Activated naive CD4-positive, alpha-beta T cell (primary cell): ENCODE measurements at places on chromosomes 5 and 9.

DNA sequence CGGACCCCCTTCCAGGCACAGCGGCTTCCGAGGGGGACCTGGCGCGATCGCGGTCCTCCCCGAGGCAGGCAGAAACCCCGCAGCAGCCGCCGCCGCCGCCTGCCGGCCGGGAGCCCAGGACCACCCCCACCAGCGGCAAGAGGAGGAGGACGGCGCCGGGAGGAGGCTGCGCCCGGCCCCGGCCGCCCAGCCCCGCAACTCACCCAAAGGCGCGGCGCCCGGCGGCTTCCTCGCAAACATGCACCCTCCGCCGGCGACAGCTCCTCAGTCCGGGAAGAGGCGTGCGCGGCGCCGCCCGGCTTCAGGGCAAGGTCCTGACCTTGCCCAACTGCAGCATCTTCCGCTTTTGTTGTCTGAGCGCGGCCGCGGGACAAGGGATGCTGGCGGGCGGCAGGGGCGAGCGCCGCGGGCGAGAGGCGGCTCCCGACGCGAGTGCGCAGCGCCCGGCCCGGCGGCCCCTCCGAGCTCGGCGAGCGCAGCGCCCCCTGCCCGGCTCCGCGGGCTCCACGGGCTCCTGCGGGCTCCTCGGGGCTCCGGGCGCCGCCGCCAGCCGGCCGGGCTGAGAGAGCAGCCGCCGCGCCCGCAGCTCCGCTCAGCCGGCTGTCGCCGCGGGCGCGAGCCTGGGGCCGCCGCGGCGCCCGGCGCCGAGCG, 507 bp downstream of the CTNND2 start:
- DNase-seq, result no peak

GRCh38 chr5:101643794-101644193, 652.3 kb downstream of the SLCO4C1 start:
- DNase-seq, result no peak

DNA sequence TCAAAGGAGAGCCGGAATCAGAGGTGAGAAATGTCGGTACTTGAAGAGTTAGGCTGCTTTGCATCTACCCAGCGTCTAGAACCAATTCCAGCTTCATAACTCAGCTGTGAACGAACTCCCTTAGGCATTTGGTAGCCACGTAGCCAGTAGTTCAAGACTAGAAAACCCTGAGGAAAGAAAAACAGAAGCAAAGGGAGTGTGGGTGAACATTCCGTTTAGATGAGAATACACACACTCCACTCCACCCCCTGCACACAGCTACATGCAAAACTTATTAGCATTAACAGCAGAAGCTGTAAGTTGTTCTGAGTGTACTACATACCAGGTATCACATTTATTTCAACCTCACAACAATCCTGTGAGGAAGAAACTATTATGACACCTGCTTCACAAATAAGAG, 78.3 kb downstream of the SMIM23 start:
- DNase-seq, result no peak

GRCh38 chr9:90613502-90613901, 29.1 kb downstream of the DIRAS2 start:
- DNase-seq, result no peak

GRCh38 chr9:136499935-136500910, 17.4 kb upstream of the SEC16A start:
- DNase-seq, result no peak

- no peak for DNase-seq
These were observed 160.6 kb downstream of the ZDHHC21 start for GRCh38 chr9:14532456-14533115.

- no peak for DNase-seq
These were observed 27.1 kb downstream of the ABCA1 start for GRCh38 chr9:104900871-104901270.

DNA sequence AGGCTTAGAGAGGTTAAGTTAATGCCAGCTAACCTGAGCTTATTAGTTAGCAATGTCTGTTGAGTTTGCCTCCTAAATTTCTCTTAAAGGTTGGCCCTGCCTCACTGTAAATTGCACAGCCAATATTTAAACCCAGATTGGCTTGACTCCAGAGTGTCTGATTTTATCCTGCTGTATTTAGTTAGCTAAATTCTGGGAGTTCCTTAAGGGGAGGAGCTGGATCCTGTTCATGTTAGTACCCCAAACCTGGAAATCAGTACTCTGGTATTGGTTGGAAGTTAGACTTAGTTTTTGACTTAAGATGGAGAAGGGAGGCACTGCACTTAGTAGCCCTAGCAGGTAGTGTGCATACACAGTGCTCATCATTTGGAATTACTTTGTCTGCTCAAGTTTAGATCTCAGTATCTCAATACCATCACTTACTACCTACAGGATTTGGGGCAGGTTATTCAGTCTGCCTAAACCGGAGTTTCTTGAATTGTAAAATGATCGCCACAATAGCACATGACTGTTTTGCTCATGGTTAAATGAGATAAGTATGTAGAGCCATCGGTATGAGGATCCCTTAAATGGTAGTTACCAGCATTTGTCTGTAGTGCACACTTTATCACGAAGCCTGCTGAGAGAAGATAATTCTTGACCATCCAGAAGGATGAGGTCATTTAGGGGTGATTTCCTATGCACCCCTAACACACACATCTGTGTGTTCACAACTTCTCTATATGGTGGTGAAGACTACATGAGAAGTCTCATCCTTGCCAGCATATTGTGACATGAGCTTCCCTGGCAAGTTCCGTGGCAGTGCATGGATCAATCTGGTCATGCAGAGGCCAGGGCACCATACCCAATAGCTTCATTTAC, 264.8 kb upstream of the TRIM32 start:
- no peak for DNase-seq

DNA sequence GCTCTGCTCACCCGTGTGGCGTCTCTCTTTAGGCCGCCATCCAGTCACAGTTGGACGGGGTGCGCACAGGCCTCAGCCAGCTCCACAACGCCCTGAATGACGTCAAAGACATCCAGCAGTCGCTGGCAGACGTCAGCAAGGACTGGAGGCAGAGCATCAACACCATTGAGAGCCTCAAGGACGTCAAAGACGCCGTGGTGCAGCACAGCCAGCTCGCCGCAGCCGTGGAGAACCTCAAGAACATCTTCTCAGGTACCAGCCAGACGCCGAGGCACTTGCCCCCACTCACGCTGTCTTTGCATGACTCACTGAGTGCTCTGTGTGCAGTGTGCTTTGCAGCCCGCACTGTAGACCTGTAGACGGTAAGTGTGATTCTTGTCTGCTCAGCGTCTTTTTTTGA, 4.5 kb downstream of the EXOC3 start:
- DNase-seq, result no peak

DNA sequence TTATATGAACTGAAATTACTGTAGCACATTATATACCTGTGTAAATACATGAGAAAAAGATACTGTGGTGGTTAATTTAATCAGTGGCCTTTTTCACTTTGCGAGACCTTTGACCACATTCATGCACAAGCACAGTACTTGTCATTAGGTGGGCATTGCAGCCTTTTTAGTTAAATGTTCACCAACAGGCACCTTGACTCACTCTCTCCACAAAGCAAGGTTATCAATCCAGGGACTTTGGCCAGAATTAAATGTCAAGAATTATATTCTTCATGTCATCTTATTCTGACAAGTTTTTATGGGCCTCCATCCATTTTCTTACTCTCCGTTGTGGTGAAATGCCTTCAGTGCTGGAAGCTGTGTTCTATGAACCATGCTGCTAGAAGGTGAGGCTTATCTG, 72.2 kb downstream of the AOPEP start:
- no peak for DNase-seq

DNA sequence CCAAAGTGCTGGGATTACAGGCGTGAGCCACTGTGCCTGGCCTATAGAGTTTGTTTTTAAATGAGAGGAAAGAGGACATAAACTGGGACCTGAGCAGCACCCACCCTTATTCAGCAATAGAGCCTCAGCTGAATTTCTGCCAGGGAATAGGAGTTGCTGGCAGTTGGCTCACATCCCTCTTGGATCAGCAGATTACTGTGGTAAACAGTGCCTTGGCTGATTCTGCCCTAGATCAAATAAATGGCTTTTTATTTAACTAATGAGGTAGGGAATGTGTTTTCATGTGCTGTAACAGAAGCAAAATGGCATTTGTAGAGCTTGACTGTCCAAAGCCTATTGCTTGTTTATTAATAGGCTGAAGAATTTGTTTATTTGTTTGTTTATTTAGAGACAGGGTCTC, 2.1 kb downstream of the ARHGEF37 start:
- DNase-seq, result no peak

GRCh38 chr9:34069831-34070230, 21.1 kb upstream of the UBAP2 start:
- DNase-seq, result no peak

DNA sequence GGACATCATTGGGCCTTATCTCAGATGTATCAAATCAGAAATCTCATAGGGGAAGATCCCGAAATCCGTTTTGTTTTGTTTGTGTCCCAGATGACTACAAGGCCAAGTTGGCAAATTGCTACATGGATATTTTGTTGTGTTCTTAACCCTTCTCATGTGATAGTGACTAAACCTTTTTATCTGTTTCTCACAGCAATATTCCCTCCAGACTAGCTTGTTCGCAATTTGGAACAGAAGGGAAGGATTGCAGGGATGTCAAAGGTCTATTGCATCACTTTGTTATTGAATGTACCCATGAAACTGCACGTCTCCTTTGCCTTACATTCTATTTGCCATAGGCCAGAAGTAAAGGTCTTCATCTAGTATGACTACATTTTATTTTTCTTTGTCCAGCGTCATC, 453.9 kb downstream of the NFIB start:
- DNase-seq, result no peak

DNA sequence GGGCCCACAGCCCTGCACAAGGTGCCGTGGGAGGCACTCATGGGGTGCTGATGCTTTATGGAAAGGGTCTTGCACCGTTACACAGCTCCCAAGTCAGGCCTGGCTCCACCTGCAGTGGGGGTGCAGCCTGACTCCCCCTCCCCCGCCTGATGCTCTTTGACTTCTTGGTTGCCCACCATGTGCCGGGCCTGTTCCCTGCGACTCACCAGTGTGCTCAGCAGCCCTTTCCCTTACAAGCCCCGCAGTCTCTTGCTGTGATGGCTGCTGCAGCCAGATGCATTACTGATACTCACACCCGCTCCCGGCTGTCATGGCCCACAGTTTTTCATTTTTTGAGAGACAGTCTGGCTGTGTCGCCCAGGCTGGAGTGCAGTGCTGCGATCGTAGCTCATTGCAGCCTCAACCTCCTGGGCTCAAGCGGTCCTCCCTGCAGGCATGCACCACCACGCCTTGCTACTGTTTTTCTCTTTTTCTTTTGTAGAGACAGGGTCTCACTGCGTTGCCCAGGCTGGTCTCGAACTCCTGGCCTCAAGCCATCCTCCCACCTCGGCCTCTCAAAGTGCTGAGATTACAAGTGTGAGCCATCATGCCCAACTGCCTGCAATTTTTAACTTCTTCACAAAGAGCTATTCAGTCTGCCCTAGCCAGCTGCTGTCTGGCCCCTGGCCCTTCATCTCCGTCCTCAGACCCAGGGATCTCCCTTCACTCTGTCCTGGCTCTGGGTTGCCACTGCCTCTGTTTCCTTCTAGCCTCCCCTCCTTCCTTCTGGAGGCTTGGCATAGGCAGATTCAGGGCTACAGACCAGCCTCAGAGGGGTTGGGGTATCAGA, 109.5 kb downstream of the RXRA start:
- DNase-seq, result no peak

GRCh38 chr9:121626012-121626411, 25.4 kb upstream of the DAB2IP start:
- no peak for DNase-seq

GRCh38 chr9:18350995-18351595, 122.9 kb upstream of the ADAMTSL1 start:
- DNase-seq, result no peak

DNA sequence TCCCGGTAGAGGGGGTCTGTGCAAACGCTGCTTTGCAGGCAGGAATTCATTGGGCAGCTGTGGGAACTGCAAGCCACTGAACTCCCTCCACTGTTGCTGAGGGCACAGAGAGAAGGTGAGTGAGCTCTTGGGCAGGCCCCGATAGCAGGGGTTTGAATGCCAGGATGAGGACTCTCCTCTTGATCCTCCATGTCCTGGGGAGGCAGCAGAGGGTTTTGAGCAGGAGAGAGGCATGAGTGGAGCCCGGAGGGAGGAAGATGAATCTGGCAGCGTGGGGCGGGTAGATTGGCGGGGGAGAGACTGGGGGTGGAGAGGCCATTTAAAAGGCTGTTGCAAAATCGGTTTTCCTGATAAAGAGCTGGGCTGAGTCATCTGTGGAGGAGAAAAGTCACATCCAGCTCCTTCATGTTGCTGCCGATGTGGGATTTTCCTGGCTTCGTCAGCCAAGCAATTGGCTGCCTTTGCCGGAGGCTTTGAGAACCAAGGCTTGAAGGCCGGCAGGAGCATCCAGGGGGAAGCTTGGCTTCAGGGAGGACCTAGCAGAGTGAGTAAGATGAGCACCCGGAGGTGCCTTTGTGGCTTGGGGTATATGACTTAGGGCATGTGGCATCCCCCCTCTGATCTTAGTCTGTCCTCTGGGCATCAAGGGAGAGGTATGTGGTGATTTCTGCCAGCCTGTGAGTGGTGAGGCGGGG, at the start of gene SYNPO:
TSS of gene SYNPO (plus strand) at position 350 of the 695 bp plus-strand sequence. CDS start 7,616 bp downstream, outside the sequence.
- DNase-seq, result no peak

GRCh38 chr9:127980706-127981558, at the start of gene EEIG1:
Gene EEIG1, minus strand, starts transcription at chr9:127980989. Its CDS starts 852 bp downstream, at chr9:127980137.
- DNase-seq, result peak; percentile 94

- no peak for DNase-seq
These were observed 167.4 kb upstream of the CD180 start for GRCh38 chr5:67363963-67364362.

GRCh38 chr9:6195714-6196360, 19.8 kb upstream of the IL33 start:
- no peak for DNase-seq
